H4 (cell line): ENCODE measurements at places on chromosomes 4 and X. TPM values are rescaled to one million over a fixed set of nuclear protein-coding genes. Genes with fewer than 3 reads are reported as not detected.

GRCh38 chrX:78527263-78527662 lies 131.9 kb downstream of the RTL3 start:
- no peak for DNase-seq

DNA sequence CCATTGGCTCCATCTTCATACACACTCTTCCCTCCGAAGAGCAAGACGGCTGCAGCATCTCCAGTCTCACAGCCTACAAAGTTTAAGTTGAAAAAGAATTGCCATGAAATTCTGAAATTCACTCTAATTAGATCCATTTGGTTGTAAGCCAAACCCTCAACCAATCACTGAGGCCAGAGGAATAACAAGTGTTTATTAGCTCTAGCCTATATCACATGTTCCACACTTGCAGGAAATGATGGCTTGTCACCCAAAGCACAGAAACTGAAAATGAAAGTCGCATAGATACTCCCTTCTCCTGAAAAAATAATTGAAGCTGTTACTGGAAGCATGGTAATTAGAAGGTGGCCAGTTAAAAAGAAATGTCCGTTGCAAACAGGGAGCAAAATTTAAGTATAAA lies 1071.8 kb downstream of the CCSER1 start:
- peak; percentile 86 for DNase-seq

GRCh38 chr4:112898357-112899141 lies 150.9 kb upstream of the ANK2 start:
- DNase-seq, result no peak

GRCh38 chrX:101347859-101348451 lies 587 bp downstream of the TIMM8A start:
- no peak for DNase-seq

DNA sequence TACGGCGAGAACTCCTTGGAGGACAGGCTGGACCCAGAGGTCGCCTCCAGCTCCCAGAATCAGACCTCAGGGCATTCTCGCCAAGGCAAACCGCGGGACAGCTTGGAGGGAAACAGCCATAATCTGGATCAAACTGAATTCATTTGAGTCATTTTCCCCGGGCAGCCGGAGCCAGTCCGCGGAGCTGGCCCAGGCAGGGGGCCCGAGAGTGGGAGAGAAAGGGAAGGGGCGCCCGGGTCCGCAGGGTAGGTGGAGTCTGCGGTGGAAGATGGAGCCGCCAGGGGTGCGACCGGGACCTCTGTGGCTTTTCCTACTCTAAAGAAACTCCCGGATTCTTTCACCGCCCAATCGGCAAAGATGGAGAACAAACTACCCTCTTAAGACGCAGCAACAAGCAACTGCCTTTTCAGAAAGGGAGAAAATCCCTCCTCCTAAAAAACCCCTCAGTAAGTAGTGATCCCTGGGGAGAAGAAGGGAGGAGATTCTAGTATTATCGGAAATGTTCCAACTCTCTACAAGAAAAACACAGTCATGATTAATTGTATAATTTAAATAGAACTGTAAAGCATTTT lies 5.2 kb downstream of the NKX3-2 start:
- no peak for DNase-seq

The LDOC1 gene
- 5.2 and 12.4 TPM in 2 replicates for total RNA-seq

The DCAF8L2 gene
- total RNA-seq, result 6.2 and 9.0 TPM in 2 replicates
